NCI-H2029 treated with DMSO at 0.1 percent for 48 hours (cell line): ENCODE measurements at places on chromosomes 3 and 15.

- DNase-seq, result no peak
Observed at GRCh38 chr15:60912984-60913697, 316.0 kb downstream of the RORA start.

GRCh38 chr3:111963424-111963823 is 15.4 kb upstream of the ABHD10 start:
- DNase-seq, result no peak

DNA sequence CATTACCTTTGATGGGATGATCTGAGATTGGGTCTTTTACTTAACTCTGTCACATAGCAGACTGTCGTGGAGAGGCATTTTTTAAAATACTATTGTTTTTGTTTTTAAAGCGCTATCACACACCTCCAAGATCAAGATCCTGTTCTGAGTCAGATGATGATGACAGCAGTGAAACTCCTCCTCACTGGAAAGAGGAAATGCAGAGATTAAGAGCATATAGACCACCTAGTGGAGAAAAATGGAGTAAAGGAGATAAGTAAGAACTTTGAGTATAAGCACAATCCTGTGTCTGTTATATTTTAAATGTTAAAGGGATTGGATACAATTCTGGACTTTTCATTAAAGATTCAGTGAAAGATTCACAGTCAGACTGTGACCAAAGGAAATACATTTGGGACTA is 18.4 kb upstream of the ZBTB47 start:
- DNase-seq, result no peak

DNA sequence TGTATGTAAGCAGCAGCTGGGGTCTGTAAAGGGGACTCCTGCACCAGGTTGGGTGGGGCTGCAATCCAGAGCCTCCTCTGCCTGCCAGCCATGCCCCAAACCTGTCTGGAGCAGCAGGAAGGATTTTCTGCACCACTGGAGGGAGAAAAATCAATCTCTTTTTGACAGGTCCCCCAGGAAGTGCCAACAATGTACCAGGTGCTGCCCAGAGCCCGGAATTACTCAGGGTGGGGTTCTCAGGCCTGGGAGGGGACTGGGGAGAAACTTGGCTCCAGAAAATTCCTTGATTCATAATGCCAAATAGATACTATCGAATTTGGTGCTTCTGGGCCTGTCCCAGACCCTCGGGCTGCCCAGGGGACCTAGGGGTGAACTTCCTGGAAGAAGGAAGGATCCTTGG is 52.6 kb downstream of the WNT7A start:
- DNase-seq, result no peak

DNA sequence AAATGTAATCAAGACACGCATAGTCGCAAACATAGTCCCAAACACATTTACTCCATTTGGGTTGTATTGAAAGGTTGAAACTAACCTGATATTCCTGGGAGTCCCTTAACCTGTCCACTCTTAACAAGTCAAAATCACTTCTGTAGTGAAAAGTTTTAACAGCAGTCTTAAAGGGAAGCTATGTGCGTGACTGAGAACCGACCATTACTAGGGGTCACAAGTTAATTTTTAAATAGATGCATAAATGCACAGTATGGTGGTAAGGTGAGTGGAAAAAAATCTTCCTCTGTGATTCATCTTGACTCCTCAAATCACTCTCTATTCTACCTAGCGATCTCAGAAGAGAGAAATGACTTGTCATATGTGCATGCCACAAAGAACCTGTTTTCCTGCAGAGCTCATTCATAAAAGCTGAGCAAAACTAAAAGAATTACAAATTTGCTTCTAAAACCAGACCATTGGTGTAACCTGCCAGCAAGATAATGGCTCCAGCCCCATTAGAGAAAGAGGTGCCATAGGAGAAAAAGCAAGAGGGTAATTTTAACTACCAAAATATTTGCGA is 4.8 kb downstream of the GPR15 start:
- DNase-seq, result no peak

GRCh38 chr15:47409600-47409999 is 307.7 kb upstream of the SEMA6D start:
- DNase-seq, result no peak

GRCh38 chr3:129627350-129628168 is 21.1 kb upstream of the PLXND1 start:
- peak; percentile 68 for DNase-seq

- DNase-seq, result no peak
Observed at GRCh38 chr3:190166948-190167347, 46.3 kb upstream of the P3H2 start.

DNA sequence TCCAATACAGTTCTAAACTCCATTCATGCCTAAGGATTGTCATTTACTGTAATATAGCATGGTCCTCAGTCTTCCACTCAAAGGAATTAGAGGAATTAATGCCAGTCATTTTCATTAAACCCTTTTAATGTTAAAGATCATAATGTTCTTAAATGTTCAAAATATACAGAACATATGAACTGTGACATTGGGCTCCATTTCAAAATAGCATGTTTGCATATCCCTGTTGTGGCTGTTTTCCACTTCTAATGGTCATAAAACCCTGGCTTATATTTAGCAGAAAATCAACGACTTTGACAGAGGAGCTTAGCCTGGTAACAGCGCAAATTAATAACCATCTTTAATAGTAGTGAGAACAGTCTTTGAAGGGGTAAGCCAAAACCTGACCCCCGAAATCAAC is 260.7 kb downstream of the UBE2E2 start:
- DNase-seq, result no peak

DNA sequence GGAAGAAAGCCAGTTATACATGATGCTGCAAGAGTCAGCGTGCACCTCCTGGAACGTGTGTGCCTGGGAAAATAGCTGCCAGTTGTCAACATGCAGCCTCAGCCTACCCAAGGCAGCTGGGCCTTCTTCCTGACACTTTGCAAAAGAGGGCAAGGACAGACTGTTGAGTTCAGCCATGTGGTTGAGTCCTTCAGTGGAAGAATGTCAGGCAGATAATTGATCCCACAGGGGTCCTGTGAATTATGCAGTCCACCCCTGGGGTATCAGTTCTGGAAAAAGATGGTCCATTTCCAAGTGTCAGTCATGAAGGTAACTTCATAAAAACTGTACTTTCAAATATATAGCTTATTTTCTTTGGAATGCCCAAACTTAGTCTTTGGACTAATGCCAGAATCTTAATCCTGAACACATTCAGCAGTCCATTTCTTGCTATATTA is 79.6 kb downstream of the ARNT2 start:
- DNase-seq, result no peak

GRCh38 chr15:93109336-93110102 is 20.5 kb upstream of the RGMA start:
- no peak for DNase-seq

GRCh38 chr3:32105291-32106131 is 909 bp upstream of the GPD1L start:
- DNase-seq, result no peak

DNA sequence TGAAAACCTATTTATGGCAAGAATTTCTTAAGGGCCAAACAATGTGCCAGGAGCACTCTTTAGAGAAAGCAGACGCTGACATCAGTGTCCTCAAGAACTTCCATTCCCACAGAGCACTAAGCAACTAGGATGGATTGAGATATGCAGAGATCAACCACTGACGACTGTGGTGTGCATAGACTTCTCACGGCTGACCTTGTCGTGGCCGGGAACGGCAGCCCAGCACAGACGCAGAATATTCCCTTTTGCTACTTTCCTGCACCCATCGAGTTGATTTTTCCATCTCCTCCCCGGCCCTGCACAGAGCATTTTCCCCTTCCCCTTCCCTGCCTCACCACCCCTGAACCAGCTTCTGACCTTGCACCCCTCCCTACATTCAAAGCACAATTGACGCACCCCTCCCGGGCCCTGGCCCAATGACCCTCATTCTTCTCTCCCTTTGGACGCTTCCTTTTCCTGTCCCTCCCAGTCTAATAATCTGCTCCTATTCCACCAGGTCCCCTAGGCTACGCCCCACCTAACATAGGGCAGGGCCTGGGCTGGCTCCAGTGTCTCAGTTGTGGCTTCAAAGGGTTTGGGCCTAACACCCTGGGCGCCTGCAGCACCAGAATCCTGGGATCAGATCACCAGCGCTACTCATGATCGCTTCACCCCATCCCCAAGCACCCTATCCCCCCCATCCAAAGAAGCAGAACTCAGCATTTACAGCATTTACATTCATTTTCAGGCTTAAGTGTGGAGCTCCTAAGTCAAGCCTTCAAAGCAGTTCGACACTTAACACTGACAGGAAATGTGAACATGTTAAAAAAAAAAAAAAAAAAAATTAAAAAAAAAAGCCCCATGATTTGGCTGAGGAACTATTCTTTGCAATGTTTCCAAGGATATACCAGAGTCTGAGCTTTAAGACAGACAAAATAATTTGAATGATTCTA is 151.2 kb downstream of the FOXP1 start:
- DNase-seq, result no peak

- no peak for DNase-seq
Observed at GRCh38 chr3:21152555-21152954, 598.5 kb downstream of the ZNF385D start.

DNA sequence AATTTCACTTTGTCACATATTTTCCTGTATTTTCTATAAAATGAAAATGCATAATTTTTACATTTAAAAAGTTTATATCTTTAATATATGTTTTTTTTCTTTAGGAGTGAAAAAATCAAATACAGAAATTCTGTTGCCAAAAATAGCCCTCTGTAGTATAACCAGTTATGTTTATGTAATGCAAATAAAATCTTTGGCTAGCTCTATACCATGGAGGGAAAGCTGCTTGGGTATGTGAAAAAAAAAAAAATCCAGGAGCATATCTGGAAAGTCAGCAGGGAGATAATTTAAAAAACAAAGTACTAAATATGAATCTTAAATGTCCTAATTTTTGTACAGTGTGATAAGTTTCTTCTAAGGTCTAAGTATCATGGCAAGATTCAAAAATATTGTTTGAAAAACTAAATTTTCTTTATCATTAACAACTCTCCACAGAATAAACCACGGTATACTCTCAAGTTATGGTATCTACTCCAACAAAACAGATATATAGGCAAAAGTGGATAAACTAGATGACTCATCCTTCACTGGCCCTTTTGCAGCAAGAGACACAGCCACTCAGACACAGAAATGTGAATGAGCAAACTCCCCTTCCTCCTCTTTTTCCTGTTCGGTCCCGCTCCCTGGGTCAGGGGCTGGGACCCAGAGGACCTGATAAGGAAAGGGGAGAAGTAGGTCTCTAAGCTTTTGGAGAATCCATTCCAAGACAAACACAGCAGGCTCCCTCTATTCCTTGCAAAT is 66.6 kb downstream of the PDZRN3 start:
- no peak for DNase-seq

DNA sequence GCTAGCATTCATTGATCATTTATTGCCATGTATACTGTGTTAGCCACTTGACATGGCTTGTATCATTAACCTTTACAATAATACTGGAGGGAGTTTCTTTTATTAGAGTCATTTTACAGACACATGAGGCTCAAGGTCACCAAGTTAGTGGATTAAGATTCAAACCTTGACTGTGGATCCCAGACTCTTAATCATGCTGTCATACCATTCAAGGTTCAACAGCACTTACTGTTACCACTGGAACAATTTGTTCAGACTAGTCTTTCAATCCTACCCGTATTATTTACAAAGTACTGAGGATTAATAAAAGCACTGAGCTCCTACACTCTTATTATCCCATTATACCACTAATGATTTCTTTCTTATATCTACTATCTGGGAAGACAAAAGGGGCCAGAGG is 1.2 kb downstream of the COX17 start:
- no peak for DNase-seq

DNA sequence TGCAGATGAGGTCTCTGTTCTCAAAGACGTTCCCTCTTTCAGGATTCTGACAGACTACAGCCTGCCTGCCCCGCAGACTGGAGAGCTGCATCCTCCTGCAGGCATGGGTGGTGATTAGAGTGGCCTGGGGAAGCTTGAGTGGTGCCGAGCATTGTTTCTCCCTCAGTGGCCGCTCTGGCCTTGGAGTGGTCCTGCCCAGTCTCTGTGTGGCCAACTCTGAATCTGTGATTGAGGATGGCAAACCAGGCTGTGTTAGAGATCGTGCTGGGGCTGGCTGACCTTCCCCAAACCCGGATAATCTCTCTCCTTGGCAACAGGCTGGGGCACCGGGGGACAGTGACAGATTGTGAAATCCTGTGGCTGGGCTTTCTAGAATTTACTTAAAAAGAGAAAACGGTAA is 11.0 kb upstream of the ADCY5 start:
- DNase-seq, result no peak

GRCh38 chr3:45118615-45119071 is 27.5 kb downstream of the CDCP1 start:
- DNase-seq, result no peak

DNA sequence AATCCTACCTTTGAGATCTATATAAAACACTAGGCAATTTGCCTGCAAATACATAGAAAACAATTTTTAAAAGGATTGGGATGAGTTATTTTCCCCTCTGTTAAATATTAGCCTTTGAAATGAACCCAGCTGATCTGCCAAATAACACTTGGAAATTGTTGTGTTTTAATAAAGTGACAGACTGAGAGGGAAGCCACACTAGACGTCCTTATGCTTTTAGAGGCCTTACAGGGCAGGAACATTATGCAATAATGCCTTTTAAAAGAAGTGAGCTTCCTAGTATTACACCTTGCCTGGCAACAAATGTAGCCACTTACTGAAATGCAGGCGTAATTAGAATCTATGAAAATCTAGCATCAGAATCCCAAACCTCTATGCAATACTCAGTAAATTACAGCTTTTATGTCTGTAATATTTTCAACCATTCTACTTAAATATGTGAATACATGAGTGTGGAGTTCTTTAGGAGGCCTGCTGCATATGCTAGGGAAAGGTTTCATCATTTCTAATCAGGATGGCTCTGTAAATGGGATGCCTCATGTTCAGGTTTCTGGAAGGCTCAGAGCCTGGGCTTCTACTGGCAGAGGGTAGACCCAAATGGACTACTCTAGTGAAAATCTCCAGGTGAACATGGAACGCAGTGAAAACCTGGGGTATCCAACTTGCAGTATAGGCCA is 20.3 kb downstream of the AGTR1 start:
- no peak for DNase-seq

DNA sequence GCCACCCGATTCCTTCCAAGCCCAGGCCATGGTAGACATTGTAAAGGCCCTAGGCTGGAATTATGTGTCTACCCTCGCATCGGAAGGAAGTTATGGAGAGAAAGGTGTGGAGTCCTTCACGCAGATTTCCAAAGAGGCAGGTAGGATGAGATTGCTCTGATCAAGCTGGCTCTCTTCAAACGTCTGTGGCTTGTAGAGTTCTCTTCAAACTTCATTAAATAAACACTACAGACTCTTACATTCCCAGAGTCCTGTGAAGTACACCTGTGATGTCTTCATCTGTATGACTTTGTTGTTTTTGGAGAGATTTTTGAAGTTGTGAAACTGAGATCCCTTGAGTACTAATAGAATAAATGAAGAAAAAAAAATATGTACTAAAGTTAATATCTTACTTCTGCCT is 285.6 kb downstream of the GRM7 start:
- DNase-seq, result no peak

DNA sequence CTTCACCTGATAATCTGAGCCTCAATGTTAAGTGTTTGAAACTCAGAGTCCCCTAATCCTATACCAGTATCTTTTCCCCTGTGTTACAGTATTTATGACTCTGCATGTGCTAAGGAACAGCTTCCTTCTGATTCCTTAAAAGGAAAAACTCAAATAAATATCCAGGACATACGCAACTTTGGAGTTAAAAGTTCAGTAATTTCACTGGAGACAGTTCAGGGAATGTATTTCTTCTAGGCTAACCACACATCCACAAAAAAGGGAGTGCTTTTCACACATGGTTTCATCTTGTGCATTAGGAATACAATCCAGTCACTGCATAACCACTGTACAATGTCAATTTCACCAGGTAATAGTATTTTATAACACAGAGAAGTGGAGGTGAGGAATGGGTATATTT is 31.0 kb downstream of the PGBD4 start:
- no peak for DNase-seq
